ENCODE measurements at places on chromosomes 12 and 14.

DNA sequence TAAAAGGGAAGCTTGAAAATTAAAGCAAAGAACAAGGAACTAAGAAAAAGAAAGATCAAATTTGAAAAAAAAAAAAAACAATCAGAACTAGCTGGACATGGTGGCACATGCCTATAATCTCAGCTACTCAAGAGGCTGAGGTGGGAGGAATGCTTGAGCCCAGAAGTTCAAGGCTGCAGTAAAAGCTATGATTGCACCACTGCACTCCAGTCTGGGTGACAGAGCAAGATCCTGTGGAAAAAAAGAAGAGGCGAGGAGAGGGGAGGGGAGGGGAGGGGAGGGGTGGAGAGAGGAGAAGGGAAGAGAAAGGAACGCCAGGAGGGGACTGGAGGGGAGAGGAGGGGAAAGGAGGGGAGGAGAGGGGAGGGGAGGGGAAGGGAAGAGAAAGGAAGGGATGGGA, 43.0 kb downstream of the EEA1 start:
- DNase-seq, result no peak

DNA sequence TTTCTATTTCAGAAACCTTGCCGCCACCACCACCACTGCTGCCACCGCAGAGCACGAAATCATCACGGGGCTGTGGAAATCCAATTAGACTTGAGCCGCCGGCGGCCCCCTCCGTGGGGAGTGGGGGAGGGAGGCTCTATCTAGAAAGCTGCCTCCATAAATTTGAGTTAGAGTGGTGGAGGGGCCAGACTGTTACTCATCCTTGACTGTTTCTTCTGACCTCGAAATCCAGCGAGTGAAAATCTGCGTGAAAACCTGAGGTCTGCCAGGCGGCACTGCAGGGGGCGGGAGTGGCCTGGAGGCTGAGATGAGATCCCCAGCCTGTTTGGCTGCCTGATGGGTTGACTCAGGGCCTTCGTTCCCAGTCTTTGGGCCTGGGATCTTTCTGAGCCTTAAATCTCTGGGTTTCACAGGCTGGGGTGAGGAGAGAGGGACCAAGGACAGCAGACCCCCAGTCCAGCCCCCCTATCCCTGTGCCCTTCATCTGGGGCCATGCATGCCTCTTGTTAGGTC, 29.9 kb downstream of the TSPAN9 start:
- peak; percentile 83 for DNase-seq

GRCh38 chr14:59026081-59026480, 162.4 kb upstream of the DAAM1 start:
- no peak for DNase-seq

GRCh38 chr14:69105326-69105725, 47.6 kb downstream of the DCAF5 start:
- no peak for DNase-seq

- no peak for DNase-seq
Measured at GRCh38 chr12:116939734-116940133, 29.0 kb downstream of the FBXW8 start.

DNA sequence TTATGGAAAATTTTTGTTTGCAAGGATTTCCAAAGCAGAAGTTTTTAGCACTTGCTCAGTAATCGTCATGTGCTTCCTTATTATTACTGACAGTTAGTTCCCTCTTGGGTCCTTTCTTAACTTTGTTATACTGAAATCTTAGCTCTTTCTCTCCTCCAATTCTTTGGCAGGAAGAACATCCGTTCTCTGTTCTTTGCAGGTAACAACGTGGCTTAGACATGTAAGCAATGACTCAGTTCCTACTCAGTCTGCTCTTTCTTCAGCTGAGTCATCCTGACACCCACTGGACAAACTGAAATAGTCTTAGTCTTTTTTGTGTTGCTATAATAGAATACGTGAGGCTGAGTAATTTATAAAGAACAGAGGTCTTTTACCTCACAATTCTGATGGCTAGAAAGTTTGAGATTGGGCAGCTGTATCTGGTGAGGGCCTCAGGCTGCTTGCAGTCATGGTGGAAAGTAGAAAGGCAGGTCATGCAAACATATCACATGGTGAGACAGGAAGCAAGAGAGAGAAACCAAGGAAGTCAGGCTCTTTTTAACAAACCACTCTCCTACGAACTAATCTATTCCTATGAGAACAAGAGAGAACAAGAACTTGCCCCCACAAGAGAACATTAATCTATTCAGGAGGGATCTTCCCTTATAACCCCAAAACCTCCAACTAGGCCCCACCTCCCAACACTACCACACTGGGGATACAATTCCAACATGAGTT, 49.2 kb downstream of the TESPA1 start:
- DNase-seq, result no peak

- DNase-seq, result no peak
Measured at GRCh38 chr12:57563358-57563757, 13.5 kb downstream of the KIF5A start.

- DNase-seq, result no peak
Measured at GRCh38 chr12:33383503-33383902, 56.1 kb downstream of the SYT10 start.

DNA sequence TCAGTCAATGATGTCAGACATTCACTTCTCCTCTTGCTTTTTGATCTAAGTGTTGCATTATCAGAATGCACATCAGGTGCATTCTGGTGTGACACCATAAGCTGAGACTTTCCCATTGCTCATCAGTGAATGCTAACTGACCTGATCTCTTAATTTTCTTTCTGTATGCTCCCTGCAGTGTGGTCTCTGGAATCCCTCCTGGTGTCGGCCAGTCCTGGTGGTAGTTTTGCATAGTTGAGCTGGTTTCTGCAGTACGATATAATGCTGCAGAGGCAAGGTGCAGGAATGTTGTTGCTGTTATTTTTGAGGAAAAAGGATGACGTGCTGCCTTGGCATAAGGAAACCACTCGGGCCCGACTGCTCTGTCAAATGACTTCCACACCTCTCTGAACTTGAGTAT, 11.0 kb upstream of the SRP54 start:
- no peak for DNase-seq

- DNase-seq, result no peak
Measured at GRCh38 chr14:79833781-79834180, 377.5 kb downstream of the DIO2 start.

DNA sequence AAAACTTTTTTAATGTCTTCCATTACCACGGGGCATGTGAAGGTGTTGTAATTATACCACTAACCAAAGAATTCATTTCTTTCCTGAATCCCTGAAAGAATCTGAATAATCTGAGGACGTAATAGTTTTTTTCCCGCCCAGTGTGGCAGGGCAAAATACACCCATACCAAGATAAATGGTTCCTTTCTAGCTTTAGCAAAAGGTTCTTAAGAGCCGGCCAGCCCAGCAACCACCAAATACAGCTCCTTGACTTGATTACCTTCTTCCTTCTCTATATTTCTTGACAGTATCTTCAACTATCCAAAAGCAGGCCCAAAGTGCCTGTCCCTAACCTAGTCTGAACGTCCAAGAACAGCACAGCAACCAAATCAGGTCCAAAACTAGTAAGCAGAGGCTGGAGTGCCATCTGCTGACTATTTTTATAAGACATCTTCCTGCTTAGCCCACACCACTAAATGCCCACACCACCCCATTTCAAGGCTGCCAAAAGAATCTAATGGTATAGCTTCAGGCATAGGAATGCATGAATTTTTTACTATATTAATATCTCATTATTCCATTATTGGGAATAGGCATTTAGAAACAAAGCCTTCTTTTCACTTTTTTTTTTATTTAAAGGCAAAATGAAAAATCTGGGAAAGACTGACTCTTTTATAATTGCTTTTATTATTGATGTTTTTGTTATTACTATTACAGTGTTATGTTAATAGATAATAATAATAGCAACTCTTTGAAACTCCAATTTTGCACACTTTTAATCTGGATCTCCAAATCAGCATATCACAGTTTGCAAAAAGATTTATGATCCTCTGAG, 524.4 kb downstream of the MED13L start:
- peak; percentile 78 for DNase-seq

Data from endodermal cell (in vitro differentiated cells).